Endothelial cell of umbilical vein (primary cell): ENCODE measurements at places on chromosomes 3 and 15. TPM values are rescaled to one million over a fixed set of nuclear protein-coding genes. Genes with fewer than 3 reads are reported as not detected.

GRCh38 chr3:58622436-58622835 is 44.1 kb downstream of the FAM3D start:
- no peaks in the 10 kb centered on the region for H3K27me3 ChIP-seq
- H3K4me1 ChIP-seq, result peaks cover 6% of the 10 kb centered on the region
- H3K36me3 ChIP-seq, result no peaks in the 10 kb centered on the region
- H3K27ac ChIP-seq, result no peak overlapping the region

GRCh38 chr3:30711151-30711550 is 104.8 kb downstream of the TGFBR2 start:
- DNase-seq, result no peak
- no peak overlapping the region for H3K27ac ChIP-seq
- peaks cover 21% of the 10 kb centered on the region for H3K4me1 ChIP-seq
- H3K36me3 ChIP-seq, result no peaks in the 10 kb centered on the region
- H3K27me3 ChIP-seq, result no peaks in the 10 kb centered on the region

DNA sequence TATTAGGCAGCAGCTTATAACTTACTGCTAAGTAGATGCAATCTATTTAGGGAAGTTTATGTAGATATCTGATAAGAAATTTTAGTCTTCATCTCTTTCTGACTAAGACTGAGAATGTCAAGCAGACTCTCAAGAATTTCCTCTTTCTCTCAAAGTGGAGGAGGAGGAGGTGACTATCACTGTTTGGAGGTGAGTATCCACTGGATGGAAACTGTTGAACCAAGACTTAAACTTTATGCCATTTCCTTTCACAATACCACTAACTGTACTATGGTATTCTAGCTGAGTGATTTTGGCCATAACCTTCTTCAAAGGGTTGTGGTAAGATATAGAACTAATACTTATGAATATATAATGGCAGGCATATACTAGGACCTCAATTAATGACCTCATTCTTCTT is 64.6 kb downstream of the TPRG1 start:
- H3K36me3 ChIP-seq, result no peaks in the 10 kb centered on the region
- no peak for DNase-seq
- no peaks in the 10 kb centered on the region for H3K4me1 ChIP-seq
- H3K27me3 ChIP-seq, result no peaks in the 10 kb centered on the region

- DNase-seq, result no peak
- H3K27ac ChIP-seq, result no peak overlapping the region
- H3K36me3 ChIP-seq, result no peaks in the 10 kb centered on the region
- no peaks in the 10 kb centered on the region for H3K4me1 ChIP-seq
- peaks cover 9% of the 10 kb centered on the region for H3K27me3 ChIP-seq
Measured at GRCh38 chr3:32842987-32843386, 25.2 kb downstream of the TRIM71 start.

DNA sequence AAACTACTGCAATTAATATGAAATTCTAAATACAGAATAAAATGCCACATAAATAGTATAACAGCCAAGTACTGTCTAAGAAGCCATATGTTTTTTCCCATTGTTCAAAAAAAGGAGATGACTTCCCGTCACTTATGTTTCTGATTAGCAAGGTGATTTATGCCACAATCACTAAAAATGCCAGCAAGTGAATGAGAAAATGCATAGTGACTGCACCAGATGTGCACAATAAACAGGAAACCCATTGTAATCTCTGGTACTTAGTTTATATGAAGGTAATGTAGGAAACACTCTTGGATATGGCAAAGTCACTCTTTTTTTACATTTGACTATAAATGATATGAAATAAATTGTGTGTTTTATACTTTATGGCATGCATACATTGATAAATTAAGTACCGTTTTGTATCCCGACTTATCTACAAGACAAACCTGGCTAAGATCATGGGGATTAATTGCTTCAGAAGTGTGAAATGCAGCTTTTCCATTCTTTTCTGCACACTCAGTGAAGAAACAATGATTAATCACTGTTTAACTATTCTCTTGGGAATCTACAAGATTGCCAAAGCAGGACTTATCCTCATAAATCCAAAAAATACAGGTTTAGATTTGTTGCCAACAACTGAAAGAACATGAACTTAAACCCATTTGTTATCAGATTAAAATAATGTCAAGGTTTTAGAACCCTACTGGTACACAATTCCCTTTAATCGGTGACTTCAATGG is 164.5 kb downstream of the TBC1D5 start:
- peak; percentile 45 for DNase-seq
- no peaks in the 10 kb centered on the region for H3K36me3 ChIP-seq
- H3K4me3 ChIP-seq, result no peak overlapping the region
- H3K4me1 ChIP-seq, result peaks cover 16% of the 10 kb centered on the region

- peaks cover 38% of the 10 kb centered on the region for H3K4me1 ChIP-seq
- H3K27me3 ChIP-seq, result no peaks in the 10 kb centered on the region
- peak; percentile 61 for DNase-seq
Measured at GRCh38 chr3:99721633-99722007, 83.2 kb downstream of the COL8A1 start.

GRCh38 chr3:100412912-100413590 is 11.7 kb downstream of the LNP1 start:
- DNase-seq, result no peak
- no peak overlapping the region for H3K27ac ChIP-seq
- H3K27me3 ChIP-seq, result no peaks in the 10 kb centered on the region
- no peaks in the 10 kb centered on the region for H3K4me1 ChIP-seq
- no peaks in the 10 kb centered on the region for H3K36me3 ChIP-seq
- H3K4me3 ChIP-seq, result no peak overlapping the region

DNA sequence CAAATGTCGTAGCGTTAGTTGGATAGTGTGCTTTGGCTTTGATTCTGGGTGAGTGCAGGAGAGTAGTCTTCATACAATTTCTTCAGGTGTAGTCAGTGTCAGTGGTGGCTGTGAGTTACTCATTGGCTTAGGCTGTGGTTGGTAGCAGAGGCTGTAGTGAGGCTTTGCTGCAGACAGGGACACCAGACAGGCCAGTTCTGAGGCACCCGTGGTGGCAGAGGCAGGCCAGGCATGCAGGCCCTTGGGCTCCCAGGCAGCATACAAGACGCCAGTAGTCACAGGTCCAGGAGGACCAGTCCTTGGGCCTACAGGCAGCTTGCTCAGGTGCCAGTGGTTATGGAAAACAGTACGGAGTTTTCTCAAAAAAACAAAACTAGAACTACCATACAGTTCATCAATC is 61.3 kb downstream of the DMXL2 start:
- no peaks in the 10 kb centered on the region for H3K27me3 ChIP-seq
- H3K4me3 ChIP-seq, result no peak overlapping the region
- DNase-seq, result no peak
- no peak overlapping the region for H3K27ac ChIP-seq

GRCh38 chr3:129837065-129837642 is 56.4 kb downstream of the TMCC1 start:
- H3K27ac ChIP-seq, result no peak overlapping the region
- peaks cover 3% of the 10 kb centered on the region for H3K36me3 ChIP-seq
- H3K4me1 ChIP-seq, result no peaks in the 10 kb centered on the region
- no peak overlapping the region for H3K4me3 ChIP-seq
- DNase-seq, result peak; percentile 65
- H3K27me3 ChIP-seq, result no peaks in the 10 kb centered on the region

DNA sequence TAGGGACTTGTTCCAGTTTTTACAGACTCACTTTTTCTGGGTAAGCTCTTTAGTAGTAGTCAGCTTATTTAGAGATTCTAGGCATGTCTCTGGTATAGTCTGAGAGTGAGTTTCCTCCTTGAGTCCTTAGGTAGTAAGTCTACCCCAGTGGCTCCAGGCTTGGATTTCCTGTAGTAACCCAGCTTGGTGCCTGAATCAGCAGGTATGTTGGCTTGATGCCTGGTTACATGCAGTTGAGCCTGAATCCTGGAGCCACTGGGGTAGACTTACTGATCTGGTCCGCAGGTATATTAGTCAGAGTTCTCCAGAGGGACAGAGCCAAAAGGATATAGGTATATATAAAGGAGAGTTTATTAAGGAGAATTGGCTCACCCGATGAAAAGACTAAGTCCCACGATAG is 85.8 kb upstream of the RBMS3 start:
- H3K27me3 ChIP-seq, result no peaks in the 10 kb centered on the region
- DNase-seq, result no peak
- no peak overlapping the region for H3K27ac ChIP-seq
- no peak overlapping the region for H3K4me3 ChIP-seq

- H3K27me3 ChIP-seq, result peaks cover 5% of the 10 kb centered on the region
- no peak for DNase-seq
- no peaks in the 10 kb centered on the region for H3K36me3 ChIP-seq
- H3K27ac ChIP-seq, result no peak overlapping the region
- H3K4me1 ChIP-seq, result no peaks in the 10 kb centered on the region
Measured at GRCh38 chr3:100600181-100601042, 9.0 kb upstream of the ADGRG7 start.

DNA sequence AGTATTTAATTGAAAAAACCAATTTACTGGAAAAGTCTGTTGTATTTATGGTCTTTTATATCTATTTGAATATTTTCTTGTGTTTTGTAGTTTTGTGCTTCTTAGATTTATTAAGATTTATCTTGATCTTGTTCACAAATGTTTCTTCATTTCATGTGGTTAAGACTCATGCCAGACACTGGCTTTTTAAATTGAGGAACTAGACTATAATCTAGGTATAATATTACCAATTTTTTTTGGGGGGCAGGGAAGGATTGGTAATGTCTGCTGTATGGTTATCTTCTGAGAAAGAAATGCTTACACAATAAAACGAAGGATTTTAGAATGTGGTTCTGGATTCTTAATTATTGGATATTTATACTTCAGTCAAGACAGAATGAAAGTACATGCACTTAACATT is 24.9 kb downstream of the AP4E1 start:
- no peaks in the 10 kb centered on the region for H3K4me1 ChIP-seq
- no peak overlapping the region for H3K27ac ChIP-seq
- no peaks in the 10 kb centered on the region for H3K27me3 ChIP-seq
- no peak overlapping the region for H3K4me3 ChIP-seq
- no peak for DNase-seq
- peaks cover 3% of the 10 kb centered on the region for H3K36me3 ChIP-seq

- H3K4me1 ChIP-seq, result peaks cover 4% of the 10 kb centered on the region
- no peaks in the 10 kb centered on the region for H3K36me3 ChIP-seq
Measured at GRCh38 chr3:147418808-147419701, 9.9 kb downstream of the ZIC1 start.

DNA sequence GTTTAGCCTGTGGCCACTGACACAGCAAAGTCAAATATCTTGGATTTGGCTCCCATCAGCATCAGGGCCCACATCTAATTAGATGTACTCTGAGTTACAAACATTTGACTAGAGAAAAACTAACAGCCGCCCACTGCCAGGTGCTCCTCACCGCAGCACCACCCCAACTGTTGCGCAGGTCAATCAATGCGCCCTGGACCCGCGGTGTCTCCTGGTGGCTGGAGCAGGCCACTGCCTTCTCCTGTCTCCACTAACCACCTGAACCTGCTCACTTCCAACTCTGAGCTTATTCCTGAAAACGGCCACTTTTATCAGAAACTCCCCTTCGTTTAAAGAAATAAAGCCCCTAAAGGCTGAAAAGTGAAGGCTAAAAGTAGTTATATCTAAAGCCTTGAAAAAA is 4.3 kb downstream of the RIOX2 start:
- no peak for DNase-seq
- no peak overlapping the region for H3K27ac ChIP-seq
- no peak overlapping the region for H3K4me3 ChIP-seq
- H3K36me3 ChIP-seq, result no peaks in the 10 kb centered on the region
- H3K27me3 ChIP-seq, result no peaks in the 10 kb centered on the region

DNA sequence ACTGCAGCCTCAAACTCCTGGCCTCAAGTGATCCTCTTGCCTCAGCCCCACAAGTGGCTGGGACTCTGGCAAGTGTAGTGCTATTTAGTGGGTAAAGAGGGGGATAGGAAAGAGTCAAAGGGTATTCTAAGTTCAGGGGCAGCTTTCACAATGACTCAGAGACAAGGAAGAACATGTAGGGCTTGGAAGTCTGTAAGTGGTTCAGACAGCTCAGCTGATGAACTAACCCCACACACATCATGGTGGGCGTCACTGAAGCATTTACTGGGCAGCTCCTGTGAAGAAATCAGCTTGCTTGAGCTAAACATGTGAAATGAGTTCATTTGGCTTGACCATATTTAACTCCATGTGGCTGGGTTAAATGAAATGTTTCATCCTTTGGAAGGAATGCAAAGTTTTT is 34.6 kb upstream of the THSD4 start:
- no peaks in the 10 kb centered on the region for H3K4me1 ChIP-seq
- H3K36me3 ChIP-seq, result no peaks in the 10 kb centered on the region
- no peak for DNase-seq

DNA sequence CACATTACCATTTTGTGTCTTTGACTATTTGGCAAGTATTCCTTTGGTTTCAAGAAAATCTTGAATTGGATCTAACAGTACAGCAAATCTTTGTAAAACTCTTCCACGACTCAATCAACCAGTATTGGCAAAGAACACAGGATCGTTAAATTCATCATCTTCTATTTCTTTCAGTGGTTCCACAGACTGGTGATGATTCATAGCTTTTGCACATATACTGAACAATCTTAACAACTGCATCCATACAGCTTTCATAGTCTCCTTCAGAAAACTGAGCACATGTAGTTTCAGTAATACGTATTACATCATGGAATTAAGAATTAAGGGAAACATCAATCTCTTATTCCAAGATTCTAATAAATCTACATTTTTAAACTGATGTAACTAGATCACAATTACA is 91.6 kb upstream of the LIPC start:
- no peak overlapping the region for H3K27ac ChIP-seq
- no peaks in the 10 kb centered on the region for H3K4me1 ChIP-seq
- H3K4me3 ChIP-seq, result no peak overlapping the region
- no peaks in the 10 kb centered on the region for H3K36me3 ChIP-seq

- H3K4me1 ChIP-seq, result peaks cover 23% of the 10 kb centered on the region
- H3K27ac ChIP-seq, result peak overlapping the region; percentile 51
- H3K4me3 ChIP-seq, result no peak overlapping the region
- H3K36me3 ChIP-seq, result no peaks in the 10 kb centered on the region
- H3K27me3 ChIP-seq, result no peaks in the 10 kb centered on the region
- no peak for DNase-seq
Measured at GRCh38 chr15:40787991-40788390, 18.2 kb downstream of the C15orf62 start.

GRCh38 chr3:59802045-59802444 is 752.2 kb upstream of the CFAP20DC start:
- no peak overlapping the region for H3K27ac ChIP-seq
- no peak for DNase-seq
- no peaks in the 10 kb centered on the region for H3K36me3 ChIP-seq

KNG1 gene
- total RNA-seq, result not detected in 2 replicates

MAP6D1 gene
- 3.2 and 3.5 TPM in 2 replicates for total RNA-seq

SCN10A gene
- 0.09 TPM in 1 of 2 replicates, not detected in the other for total RNA-seq

TPRA1 gene
- total RNA-seq, result 34.3 and 34.6 TPM in 2 replicates

PRRT3 gene
- total RNA-seq, result 1.5 and 2.5 TPM in 2 replicates

WDR48 gene
- total RNA-seq, result 25.3 and 31.2 TPM in 2 replicates

ZNF609 gene
- 49.6 and 52.8 TPM in 2 replicates for total RNA-seq

CCR1 gene
- not detected in 2 replicates for total RNA-seq

SLC12A1 gene
- total RNA-seq, result not detected in 2 replicates

PGBD4 gene
- total RNA-seq, result 1.1 TPM in 2 replicates

FOXB1 gene
- total RNA-seq, result not detected in 2 replicates
